ENCODE measurements at places on chromosomes 7 and 10.
A peak's percentile ranks its signal among the peaks of the same experiment; 100 is the strongest.

DNA sequence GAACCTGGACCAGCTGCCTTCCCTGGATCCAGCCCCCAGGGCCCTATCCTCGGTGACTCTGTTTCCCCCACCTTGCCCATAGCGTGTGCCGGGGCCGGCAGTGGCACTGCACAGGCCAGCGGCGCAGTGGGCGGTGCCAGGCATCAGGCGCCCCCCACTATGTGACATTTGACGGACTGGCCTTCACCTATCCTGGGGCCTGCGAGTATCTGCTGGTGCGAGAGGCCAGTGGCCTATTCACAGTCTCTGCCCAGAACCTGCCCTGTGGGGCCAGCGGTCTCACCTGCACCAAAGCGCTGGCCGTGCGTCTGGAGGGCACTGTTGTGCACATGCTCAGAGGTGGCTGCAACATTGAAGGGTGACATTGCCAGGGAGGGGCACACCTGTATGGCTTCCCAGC is 12.0 kb upstream of the ZNF467 start:
- no peak for DNase-seq

- DNase-seq: no peak
Measured at GRCh38 chr10:60708666-60709065, 69.6 kb upstream of the CDK1 start.

GRCh38 chr7:739983-740942 is 13.2 kb upstream of the PRKAR1B start:
- no peak for DNase-seq

GRCh38 chr7:35700865-35701264 is 5.9 kb upstream of the HERPUD2 start:
- DNase-seq: no peak

DNA sequence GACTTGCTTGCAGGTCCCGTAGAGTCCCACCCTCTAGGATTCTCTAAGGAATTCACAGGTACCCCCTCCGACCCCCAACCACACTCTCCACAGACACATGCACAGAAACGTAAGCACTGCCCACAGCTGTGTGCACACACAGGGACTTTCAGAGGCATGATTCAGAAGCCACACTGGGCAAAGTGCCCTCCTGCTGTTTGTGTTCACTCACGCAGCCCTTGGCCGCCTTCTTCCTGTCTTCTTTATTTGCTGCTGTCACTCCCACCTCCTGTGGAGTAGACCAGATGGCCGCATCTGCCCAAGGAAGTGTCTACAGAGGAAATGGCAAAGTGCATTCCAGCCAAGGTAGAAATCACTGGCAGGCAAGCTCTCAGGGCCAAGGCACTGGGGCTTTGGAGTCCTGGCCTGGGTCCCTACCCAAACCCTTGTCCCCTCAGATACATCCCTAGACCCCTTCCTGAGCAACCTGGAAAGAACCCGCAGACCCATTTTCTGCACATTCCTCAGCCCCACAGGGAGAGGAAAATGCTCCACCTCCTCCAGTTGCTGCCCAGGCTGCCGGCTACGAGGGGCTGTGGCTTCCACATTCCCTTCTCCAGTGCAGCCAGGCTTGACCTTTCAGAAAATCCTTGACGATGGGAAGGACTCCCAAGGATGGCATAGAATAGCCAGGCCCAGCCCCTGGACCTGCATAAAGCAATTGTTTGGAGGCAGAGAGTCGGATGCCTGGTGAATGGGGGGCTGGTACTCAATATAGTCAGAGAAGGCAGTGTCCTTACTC is 21.6 kb upstream of the GIMAP8 start:
- DNase-seq: peak; percentile 7

DNA sequence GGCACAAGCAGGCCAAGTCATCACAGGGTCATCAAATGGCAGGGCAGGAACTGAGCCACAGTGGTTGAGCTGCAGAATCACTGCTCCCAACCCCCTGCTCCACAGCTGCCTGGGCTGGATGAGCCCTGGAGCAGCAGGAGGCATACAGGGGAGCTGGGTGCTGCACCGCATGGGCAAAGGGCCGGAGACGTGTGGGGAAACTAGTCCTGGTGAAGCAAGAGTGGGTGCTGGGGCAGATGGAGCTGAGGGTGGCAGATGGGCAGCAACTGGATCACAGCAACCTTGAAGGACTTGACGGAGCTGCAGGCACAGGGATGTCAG is 16.0 kb upstream of the VOPP1 start:
- DNase-seq: no peak

GRCh38 chr10:60627778-60628748 is 150.2 kb upstream of the CDK1 start:
- no peak for DNase-seq

All from midbrain (tissue), 1 donor.